ENCODE measurements at places on chromosomes 11 and 22.

DNA sequence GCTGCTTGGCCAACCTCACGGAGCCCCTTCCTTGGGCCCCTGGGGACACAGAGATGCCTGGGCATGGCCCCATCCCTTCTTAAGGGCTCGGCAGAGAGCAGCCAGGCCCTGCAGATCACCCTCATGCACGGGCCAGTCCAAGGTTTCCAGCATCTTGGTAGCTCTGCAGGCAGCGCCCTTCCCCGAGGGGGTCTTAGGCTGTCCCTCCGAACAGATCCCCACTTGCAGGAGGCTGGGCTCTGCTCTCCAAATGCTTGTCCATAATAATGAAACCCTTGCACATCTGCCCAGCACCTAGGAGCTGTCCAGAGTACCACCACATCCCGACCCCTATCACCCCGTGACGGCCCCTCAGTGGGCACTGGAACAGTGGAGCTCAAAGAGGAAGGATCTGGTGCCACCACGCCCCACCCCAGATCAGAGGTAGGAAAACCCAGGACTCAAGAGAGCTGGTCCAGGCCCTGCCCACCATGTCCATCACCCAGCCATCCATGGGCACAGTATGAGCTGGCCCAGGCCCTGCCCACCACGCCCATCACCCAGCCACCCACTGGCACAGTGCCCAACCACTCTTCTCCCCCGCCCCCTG, 92.5 kb upstream of the PRR5 start:
- no peak for DNase-seq

GRCh38 chr11:68140496-68141245, 19.5 kb upstream of the CHKA start:
- no peak for DNase-seq

DNA sequence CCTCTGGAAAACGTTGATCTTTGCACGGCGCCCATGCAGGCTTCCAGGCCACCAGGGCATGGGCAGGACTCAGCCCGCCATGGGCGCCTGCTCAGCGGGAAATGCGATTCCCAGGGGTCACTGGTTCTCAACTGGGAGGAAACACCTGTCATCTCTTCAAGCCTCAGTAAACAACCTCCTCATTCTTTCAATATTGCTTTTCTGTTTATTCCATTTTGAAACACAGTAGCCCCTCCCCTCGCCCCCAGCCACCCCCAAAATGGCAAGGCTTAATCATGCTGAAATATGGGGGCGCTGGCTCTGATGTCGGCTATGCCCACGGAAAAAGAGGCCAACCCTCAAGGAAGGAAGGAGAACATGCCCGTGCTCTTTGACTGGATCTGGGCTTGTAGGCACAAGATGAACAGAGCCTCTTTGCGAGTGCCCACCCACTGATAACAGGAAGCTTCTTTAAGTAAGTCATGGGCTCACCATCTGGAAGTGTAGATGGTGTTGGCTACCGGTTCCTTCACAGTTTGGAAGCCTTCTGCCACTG, 594 bp upstream of the POU2AF1 start:
- DNase-seq: no peak

DNA sequence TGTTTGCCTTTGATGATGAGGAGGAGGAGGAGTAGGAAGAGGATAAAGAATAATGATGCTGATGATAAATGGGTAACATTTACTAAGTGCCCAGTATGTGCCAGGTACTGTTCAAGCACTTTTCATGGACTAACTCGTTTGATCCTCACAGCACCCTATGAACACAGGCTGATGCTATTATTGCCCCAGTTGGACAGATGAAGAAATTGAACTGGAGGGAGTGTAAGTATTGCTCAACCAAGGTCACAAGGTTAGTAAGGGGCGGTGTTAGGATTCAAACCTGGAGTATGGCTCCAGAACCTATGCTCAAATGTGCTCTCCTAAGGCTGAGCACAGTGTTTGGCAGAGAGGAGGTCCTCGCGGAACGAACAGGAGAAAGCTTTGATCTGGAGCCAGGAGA, 78.6 kb downstream of the SYN3 start:
- DNase-seq: no peak

DNA sequence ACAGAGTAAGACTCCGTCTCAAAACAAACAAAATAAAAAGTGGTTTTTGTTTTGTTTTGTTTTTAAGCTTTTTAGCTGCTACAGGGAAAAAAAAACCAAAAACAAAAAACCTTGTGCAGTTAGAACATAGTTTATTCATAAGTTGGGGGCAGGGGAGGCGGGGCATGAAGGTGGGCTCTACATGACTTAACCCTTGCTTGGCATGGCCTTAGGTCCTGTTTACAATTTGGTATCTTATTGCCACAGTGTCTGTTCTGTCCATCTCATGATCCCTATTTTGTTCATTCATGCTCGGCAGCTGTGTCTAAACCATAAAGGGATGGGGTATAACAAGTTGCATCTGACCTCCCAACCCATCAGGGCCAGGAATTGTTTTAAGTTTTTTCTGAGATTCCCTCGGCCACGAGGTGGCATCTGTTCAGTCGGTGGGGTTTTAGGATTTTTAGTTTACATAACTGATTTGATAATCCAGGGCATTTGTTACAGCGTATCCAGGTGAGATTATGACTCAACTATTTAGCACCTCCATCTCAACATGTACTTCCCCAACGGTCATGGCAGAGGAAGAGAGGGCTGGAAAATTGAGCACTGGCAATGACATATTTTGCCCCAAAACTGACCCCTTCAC, 6.9 kb downstream of the AP5B1 start:
- no peak for DNase-seq

GRCh38 chr11:12854829-12855228, 154.3 kb upstream of the RASSF10 start:
- DNase-seq: no peak

DNA sequence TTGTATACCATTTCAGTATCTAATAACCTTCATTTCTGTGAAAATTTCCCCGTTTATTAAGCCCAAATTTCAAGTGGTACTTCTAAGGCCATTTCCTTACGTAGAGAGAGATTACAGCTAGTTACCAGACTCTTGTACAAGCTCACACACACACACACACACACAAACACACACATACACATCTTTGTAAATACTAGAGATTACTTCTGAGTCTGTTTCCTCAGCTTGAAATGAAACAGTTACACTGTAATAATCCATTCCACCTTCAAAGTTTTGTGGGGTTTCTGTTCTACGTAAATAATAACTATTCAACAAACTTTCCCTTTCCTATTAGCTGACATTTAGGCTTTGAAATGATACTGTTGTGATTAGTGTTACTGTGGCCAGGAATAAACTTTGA, 6.2 kb downstream of the POGLUT3 start:
- DNase-seq: no peak

DNA sequence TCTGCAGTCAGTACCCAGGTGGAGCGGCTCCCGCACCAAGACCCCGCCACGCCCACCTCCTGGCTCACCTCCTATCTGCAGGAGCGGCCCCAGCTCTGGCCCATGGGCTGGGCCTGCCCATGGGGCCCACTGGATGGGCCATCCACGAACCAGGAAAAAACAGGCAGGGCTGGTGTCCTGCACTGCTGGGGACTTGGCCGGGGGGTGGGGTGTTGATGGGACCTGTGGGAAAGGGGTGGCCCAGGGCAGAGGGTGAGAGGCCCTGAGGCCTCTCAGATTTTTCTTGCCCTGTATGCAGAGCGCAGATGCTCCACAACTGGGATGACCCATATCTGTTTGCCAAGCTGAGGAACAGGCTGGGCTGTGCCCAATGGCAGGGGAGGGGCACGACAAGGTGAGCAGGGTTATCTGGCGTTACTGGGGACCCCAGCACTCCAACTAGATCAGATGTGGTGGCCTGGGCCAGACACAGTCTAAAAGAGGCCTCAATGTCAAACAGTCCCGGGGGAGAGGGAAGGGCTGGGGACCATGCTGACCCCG, 2.7 kb upstream of the PIM3 start:
- no peak for DNase-seq

DNA sequence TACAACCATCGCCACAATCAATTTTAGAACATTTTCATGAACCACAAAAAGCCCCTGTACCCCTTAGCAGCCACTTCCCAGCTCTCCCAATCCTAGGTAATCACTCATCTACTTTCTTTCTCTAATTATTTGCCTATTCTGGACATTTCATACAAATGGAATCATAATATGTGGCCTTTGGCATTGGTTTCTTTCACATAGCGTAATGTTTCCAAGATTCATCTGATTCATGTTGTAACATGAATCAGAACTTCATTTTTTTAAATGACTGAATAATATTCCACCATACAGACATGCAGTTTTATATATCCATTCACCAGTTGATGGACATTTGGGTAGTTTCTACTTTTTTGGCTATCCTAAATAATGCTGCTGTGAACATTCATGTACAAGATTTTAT, 56.2 kb upstream of the RCN1 start:
- DNase-seq: no peak

GRCh38 chr11:74783241-74783871, 34.7 kb downstream of the RNF169 start:
- no peak for DNase-seq

All from DMS 273 treated with DMSO at 0.1 percent for 48 hours (cell line).